ENCODE measurements at places on chromosomes 5 and 9. TPM values are rescaled to one million over a fixed set of nuclear protein-coding genes. Genes with fewer than 3 reads are reported as not detected.

Gene LECT2
- not detected for total RNA-seq

DNA sequence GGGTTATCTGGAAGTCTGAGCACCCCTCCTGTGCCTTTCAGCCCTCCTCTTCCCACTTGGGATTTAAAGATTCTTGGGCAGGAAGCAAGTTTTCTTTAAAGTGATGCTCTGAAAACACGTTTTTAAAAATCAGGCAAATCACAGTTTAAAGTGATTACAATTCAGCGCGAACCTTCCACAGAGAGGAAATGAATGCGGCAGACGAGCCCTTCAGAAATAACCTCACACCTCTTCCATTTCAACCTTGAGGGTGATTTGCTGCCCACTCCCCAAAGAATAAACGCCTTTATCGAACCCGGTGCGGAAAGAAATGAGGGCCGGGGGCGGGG is 2.3 kb upstream of the EFNA5 start:
- peak; percentile 10 for DNase-seq

GRCh38 chr9:5531101-5531882 is 21.0 kb downstream of the PDCD1LG2 start:
- DNase-seq, result no peak

Gene PCDHB3
- total RNA-seq, result not detected

DNA sequence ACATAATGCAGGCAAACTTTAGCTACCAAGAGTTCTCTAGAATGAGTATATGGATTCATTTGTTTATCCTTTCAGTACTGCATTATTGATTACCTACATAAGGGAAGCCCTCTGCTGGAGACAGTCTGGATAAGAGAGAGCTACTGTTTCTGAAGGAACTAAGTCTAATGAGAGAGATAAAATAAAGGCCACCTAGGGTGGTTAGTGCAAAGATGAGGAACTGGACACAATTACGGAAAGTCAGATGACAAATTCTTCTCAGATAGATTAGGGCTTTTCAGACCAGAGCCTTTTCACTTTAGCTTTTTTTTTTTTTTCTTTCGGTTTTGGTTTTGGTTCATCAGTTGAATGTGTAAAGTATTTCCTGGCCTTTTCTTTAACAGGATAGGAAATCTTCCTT is 31.3 kb downstream of the ISOC1 start:
- no peak for DNase-seq

Gene LCN6
- total RNA-seq, result not detected

Gene FCN1
- total RNA-seq, result not detected

- no peak for DNase-seq
These were observed 258.0 kb downstream of the EBF1 start for GRCh38 chr5:158841481-158842276.

GRCh38 chr9:68710111-68710471 is 5.1 kb downstream of the PIP5K1B start:
- no peak for DNase-seq

Gene LCP2
- total RNA-seq, result 309 TPM

Gene HACD4
- 15.0 TPM for total RNA-seq

Gene SPATA31A3
- total RNA-seq, result not detected

Gene SLC4A9
- 0.44 TPM for total RNA-seq

DNA sequence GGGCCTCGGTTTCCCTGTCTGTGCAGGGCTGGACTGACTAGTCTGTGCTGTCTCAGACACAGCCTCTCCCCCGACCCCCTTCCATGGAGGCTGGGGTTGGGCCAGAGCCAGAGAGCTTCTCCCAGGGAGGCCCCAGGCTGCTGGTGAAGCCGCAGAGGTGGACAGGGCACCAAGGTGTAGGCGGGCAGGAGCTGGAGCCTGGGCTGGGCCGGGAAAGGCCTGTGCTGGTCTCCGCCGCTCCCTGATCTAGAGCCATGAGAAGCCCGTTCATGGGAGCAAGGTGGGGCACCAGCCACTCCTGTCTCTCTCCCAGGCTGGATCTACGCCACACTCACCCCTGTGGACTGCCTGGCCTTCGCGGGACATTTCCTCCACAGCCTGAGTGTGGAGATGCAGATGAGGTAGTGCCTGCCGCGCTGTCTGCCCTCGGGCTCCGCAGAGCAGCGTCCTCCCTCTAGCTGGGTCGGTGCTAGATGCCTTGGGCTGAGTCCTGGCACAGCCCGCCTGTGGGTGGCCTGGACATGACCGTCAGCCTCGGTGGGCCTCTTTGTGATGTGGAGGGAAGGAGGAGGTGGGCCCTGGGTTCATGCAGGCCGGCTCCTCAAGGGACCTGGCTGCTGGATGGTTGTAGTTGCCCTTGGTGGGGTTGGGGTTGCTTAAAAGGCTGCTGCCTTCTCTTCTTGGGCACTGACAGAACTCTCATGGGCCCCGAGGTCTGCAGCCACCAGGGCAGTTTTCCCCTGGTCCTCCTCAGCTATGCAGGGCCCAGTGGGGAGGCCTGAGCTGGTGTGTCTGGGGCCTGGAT is 79.4 kb downstream of the PHF2 start:
- no peak for DNase-seq

GRCh38 chr9:18149471-18150011 is 324.4 kb upstream of the ADAMTSL1 start:
- no peak for DNase-seq

Gene PCDHGC4
- not detected for total RNA-seq
